Stimulated activated CD8-positive, alpha-beta memory T cell treated with anti-CD3 and anti-CD28 coated beads, Interleukin-7, amount 100 ng/mL, for 24 hours (primary cell): ENCODE measurements at places on chromosomes 1 and 21.

GRCh38 chr21:16569679-16570078, 839.9 kb downstream of the USP25 start:
- no peak for DNase-seq

GRCh38 chr21:44626262-44626661, 631 bp upstream of the KRTAP10-9 start:
- no peak for DNase-seq

- DNase-seq: no peak
Measured at GRCh38 chr1:107132780-107133179, 8.1 kb upstream of the NTNG1 start.

GRCh38 chr1:54885807-54886723, 930 bp downstream of the DHCR24 start:
- no peak for DNase-seq

DNA sequence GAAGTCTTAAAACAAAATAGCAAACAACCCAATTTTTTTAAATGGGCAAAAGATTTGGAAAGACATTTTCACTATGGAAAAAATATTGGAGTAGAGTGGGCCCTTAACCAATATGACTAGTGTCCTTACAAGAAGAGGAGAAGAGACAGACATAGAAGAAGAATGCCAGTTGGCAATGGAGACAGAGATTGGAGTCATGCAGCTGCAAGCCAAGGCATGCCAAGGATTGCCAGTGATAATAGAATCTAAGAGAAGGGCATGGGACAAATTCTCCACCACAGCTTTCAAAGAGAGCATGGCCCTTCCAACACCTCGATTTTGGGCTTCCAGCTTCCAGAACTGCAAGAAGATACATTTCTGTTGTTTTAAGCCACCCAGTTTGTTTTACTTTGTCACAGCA, 92.7 kb downstream of the RGS2 start:
- no peak for DNase-seq

- no peak for DNase-seq
Measured at GRCh38 chr21:20652846-20653245, 345.4 kb upstream of the NCAM2 start.
